ENCODE measurements at places on chromosomes 16 and 17. TPM values are rescaled to one million over a fixed set of nuclear protein-coding genes. Genes with fewer than 3 reads are reported as not detected.

DNA sequence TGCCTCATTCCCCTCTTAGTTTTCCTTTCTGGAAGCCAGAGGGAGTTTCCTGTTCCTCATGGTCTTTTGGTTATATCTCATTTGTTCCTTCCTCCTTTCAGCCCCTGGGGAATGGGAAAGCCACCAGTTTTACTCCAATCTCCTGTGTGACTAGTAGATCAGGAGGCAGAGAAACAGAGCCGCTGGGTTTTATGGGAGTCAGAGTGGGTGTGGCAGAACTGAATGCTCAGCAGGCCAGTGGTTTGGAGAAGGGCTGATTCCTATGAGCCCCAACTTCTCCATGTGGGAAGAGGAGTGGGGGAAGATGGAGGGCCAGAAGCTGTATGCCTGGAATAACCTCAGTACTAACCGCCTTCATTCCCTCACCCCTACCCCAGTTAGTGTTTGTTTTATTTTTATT is 4.1 kb downstream of the DNAH2 start:
- DNase-seq, result no peak

DNA sequence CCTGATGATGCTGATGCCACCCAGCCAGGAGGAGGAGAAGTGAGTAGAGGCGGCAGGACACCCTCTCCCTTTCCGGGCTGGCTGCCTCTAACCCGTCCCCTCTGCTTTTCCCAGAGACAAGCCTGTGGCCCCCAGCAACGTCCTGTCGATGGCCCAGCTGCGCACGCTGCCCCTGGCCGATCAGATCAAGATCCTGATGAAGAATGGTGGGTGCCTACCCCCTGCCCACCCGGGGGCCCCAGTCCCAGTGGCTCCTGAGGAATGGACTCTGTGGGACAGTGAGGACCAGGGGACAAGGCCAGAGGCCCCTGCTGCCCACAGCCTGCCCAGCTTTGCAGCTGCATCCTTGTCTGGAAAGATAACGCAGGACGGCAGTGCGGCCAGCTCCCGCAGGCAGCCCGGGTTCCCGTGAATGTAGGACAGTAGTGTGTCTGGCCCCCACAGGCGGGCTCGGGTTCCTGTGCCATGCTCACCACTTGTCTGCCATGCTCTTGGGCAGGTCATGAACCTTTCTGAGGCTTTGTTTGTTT is 19.9 kb downstream of the POLR3E start:
- no peak for DNase-seq

GRCh38 chr17:64773836-64774761 is 112.0 kb upstream of the SMURF2 start:
- no peak for DNase-seq

DNA sequence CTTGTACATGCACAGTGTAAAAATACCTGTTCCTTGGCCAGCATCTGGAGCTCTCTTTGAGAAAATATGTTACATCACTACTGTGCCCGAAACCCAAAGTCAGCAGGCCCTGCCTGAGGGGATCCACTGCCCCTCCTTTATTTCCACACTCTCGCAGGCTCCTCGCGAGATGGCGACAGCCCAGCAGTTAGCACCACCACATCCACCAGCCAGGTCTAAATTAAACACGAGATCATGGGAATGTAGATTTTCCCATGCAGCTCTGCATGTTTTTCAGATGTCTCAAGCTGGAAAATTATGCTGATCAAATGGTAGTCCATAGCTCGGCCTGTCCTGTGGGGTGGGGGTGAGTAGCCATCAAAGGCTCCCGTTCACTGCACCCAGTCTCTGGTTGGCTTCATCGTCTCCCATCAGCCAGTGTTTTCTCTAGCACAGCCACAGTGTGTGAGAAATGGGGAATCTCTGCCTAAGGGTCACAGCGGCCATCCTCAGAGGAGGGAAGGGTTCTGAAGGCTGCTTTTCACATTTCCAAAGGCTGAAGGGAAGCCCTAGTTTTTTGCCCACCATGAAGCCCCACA is 34.7 kb downstream of the EPN2 start:
- DNase-seq, result no peak

GRCh38 chr16:57572978-57573728 is 30.7 kb downstream of the ADGRG5 start:
- no peak for DNase-seq

DNA sequence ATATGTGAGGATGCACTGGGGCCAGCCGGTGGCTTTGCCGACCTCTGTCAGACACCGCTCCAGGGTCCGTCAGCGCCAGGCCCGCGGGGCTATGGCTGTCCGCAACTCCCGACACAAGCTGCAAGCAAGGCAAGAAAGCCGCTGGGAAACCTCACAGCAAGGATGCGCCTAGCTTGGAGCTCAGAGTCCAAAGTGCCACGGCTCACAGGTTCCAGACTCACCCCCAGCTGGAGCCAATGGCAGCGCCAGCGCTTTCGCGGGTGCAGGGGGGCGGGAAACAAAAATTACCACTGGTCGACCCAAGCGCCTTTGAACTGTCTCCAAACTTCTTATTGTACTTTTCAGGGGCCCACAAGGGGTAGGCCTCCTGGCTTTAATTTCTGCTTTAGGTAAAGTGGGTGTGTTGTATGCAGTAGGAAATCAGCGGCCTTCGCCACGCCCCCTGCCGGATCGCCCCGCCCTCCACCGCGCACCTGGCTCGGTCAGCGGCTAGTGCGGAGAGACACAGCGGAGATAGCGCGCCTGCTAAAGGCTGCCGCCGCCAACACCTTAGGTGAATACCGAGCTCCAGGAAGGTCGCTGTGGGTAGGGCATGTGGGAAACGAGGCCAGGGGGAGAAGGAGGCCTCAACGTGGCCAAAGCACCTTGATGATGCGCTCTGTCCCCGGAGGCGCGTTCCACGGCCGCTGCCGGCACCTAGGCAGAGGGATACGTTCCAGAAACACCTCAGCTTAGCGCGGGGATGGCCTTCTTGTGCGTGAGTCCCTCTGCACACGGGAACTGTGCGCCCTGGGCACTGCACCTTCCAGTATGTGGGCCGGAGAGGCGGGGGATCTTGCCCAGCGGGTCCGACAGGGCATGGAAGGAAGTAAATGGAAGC is 61.0 kb upstream of the RBL2 start:
- DNase-seq, result no peak

DNA sequence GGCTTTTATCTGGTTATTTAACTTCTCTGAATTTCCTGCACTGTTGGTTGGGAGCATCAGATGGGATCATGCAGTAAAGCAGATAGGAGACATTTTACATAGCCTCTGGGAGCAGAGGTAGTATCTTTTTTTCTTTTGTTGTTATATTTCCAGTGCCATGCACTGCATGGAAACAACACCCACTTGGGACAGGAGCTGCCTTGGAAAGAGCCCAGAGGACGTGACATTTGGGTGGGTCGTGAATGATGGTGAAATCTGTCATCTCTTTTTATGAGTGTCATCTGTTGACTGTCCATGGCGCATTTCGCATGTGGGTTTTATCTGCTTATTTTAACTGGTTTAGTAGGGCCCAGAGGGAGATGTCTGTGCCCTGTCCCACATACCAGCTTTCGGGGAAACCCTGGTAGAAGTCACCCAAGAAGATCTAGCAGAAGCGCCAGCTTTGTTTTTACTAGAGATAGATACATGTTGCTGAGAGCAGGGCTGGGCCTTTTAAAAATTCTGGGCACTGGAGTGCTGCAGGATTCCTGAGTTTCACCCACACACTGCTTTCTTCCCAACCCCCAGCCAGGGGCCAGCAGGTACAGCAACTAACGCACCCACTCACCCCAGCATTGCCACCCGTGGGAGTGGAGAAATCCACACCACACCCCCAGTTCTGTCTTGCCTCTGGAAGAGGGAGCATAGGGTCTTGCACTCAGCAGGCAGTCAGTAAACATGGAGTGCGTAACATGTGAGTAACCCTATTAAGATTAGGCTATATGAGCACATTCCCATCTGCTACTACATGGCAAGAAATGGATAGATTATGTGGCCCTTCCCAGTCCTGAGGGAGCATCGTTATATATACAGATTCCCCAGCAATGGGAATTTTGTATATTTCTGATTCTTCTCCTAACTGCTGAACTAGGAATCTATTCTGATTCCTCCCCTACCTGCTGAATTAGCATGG is 8.4 kb upstream of the TERF2 start:
- DNase-seq, result no peak

Gene AKAP1
- total RNA-seq, result 17.5 TPM

Gene IRX3
- 2.4 TPM for total RNA-seq

Gene JPH3
- 0.23 TPM for total RNA-seq

Gene MYADML2
- not detected for total RNA-seq

Gene CLEC19A
- not detected for total RNA-seq
